ENCODE measurements at places on chromosomes 3 and 15. TPM values are rescaled to one million over a fixed set of nuclear protein-coding genes. Genes with fewer than 3 reads are reported as not detected.

DNA sequence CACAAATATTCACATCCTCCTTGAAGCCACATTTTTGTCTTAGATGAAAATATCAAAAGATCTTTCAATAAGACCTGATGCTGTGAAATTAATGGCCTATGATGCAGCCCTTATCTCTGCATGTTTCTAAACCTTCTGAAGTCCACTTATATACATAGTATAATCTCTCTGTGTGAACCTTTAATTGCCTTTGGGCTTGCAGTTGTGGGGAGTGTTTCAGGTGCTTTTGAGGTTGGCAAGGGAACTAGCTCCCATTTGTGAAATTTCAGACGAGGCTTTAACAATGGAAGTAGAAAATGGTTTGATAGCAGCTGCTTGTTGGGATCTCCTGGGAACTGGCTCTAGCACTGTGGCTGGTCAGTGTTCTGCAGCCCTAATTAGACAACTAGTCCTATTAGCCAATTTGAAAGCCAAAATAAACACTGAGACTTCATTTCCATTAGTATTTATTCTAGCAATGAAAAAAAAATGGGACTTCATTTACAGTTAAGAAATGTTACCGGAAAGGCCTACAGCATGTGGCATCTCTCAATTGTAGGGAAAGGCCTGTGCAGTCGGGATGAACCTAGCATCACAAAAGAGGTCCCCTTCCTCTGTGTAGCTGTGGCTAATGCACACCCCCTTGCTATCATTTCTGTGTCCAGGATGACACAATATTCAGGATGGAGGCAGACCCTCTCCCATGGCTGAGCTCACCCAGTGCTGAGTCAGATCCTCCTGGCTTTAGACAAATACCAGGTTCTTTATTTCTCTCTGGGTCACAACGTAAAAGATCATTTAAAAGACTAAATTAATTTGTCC, 140.7 kb upstream of the TRIM42 start:
- no peak for DNase-seq

GRCh38 chr3:195140816-195141793, 129.9 kb downstream of the XXYLT1 start:
- DNase-seq = peak; percentile 31

GRCh38 chr3:54736459-54736858, 191.4 kb downstream of the LRTM1 start:
- no peak for DNase-seq

GRCh38 chr3:839981-840380, 252.8 kb upstream of the CNTN6 start:
- no peak for DNase-seq

GRCh38 chr15:100103828-100104227, 237.9 kb downstream of the ADAMTS17 start:
- DNase-seq = no peak

DNA sequence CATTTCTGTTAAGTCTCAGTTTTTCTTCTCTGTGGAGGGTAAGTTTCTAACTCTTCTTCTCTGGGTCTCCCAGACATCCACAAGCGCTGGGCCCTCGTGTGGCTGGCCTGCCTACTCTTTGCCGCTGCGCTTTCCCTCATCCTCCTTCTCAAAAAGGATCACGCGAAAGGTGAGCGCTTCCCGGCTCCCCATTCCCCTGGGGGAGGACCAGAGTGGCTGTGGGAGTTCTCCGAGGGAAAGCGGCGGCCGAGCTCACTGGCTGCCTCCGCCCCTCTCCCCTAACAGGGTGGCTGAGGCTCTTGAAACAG, 1.1 kb upstream of the CRELD1 start:
- DNase-seq = no peak

DNA sequence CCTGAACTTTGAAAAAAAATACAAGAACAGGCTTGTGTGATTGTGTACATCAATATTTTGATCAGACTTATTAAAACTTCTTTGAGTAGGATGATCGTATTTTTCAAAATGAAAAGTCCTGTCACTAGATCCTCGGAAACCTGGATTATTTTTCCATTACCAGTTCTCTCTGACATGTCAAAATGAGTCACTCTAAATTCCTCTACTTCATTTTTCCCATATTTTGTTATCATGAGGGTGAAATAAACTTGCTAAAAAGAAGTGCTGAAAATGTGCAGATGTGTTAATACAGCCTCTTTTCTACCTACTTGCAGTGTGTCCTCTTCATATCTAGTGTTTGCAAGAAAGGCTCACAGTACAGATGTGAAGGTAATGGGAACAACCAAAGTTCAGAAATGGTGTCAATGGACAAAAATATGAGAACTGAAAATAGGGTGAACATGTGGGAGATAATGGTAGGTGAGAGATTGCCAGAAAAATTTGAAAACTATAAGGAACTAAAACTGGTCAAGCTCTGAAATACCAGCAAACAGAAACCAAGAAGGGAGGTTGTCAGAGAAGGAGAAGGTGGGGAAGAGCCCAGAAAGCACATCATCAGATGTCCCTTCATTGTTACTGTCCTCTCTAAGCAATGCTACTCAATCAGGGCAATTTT, 108.2 kb downstream of the EOMES start:
- peak; percentile 55 for DNase-seq

GRCh38 chr3:183966361-183966791, 51.3 kb downstream of the ABCC5 start:
- DNase-seq = no peak

DNA sequence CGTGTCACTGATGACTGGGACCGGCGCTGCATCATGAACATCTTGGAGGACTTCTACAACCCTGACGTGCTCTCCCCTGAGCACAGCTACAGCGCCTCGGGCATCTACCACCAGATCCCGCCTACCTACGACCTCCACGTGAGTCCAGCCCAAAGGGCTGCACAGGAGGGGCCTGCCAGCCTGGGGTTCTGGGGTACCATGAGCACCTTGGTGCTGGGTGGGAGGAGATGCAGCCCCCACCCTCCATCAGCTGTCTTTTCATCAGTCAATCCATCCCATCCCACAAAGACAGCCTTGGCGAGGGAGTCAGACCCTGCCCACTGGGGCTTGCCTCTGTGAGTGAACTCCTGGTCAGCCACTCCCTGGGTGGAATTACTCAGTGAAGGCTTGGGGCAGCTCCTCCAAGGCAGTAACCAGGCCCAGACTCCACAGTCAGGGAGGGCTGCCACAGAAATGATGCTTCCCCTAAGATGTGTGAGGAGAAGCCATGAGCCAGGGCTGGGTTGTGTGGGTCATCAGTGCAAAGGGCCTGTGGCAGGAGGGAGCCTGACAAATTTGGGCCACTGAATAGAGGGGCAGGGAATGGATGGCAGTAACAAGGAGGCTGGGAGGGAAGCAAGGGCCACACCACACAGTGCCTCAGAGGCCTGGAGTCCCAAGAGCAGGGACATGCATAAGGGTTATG, 47.9 kb downstream of the SEMA3G start:
- no peak for DNase-seq

DNA sequence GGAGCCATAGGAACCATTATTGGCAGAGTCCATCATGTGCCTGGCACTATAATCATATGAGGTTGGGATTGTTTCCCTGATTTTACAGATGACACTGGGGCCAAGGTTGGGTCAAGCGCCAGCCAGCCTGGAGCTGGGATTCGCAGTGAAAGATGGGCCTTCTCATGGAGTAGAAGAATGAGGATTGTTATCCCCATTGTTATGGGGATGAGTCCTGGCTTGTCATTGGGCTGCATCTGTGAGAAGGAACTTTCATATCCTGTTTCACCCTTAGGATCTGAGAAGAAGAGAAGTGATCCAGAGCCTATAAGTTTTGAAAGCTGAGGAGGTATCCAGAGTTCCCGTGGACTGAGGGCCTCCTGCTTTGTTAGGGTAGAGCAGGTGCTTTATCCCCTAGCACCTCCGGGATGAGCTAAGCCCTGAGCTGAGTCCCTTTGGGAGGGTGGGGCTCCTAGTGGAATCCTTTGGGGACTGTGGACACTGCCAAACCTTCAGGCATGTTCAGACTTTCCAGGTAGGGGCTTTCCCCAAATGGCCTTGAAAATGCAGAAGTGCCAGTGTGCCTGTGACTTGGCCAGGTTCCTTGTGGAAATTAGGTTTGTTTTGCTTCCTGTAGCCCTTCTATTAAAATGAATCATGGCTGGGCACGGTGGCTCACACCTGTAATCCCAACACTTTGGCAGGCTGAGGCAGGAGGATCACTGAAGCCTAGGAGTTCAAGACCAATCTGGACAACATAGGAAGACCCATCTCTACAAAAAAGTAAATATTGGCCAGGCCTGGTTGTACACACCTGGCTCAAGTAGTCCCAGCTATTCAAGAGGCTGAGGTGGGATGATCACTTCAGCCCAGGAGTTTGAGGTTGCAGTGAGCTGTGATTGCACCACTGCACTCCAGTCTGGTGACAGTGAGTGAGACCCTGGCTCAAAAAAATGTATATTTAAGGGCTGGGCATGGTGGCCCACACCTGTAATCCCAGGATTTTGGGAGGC, 30.2 kb upstream of the BSN start:
- DNase-seq = no peak

GRCh38 chr15:53536479-53537120, 222.9 kb downstream of the WDR72 start:
- DNase-seq = no peak

GRCh38 chr3:170909129-170909903, 879 bp upstream of the EIF5A2 start:
- peak; percentile 97 for DNase-seq

The POLR2M gene
- total RNA-seq = 83.0 TPM

The C3orf49 gene
- not detected for total RNA-seq

The OXTR gene
- 56.1 TPM for total RNA-seq

The INSYN1 gene
- 0.18 TPM for total RNA-seq

The HAPLN3 gene
- total RNA-seq = 5.9 TPM

Measured in IMR-90 (cell line).